Upper lobe of left lung (tissue), 6 donors: ENCODE measurements at places on chromosomes 1 and 21. TPM values are rescaled to one million over a fixed set of nuclear protein-coding genes. Genes with fewer than 3 reads are reported as not detected.

GRCh38 chr1:114641377-114641776 lies 28.5 kb downstream of the DENND2C start:
- no peak overlapping the region for H3K27ac ChIP-seq
- no peak for DNase-seq
- H3K36me3 ChIP-seq = no peaks in the 10 kb centered on the region
- no peaks in the 10 kb centered on the region for H3K4me1 ChIP-seq
- H3K27me3 ChIP-seq = no peaks in the 10 kb centered on the region

- H3K4me1 ChIP-seq = peaks cover 59% of the 10 kb centered on the region
- DNase-seq = no peak
Measured at GRCh38 chr1:9375912-9376311, 83.2 kb downstream of the SPSB1 start.

- H3K4me3 ChIP-seq = no peak overlapping the region
- no peaks in the 10 kb centered on the region for H3K36me3 ChIP-seq
- H3K27me3 ChIP-seq = no peaks in the 10 kb centered on the region
- H3K4me1 ChIP-seq = peaks cover 7% of the 10 kb centered on the region
- no peak for DNase-seq
Measured at GRCh38 chr1:167345386-167345733, 124.7 kb downstream of the POU2F1 start.

DNA sequence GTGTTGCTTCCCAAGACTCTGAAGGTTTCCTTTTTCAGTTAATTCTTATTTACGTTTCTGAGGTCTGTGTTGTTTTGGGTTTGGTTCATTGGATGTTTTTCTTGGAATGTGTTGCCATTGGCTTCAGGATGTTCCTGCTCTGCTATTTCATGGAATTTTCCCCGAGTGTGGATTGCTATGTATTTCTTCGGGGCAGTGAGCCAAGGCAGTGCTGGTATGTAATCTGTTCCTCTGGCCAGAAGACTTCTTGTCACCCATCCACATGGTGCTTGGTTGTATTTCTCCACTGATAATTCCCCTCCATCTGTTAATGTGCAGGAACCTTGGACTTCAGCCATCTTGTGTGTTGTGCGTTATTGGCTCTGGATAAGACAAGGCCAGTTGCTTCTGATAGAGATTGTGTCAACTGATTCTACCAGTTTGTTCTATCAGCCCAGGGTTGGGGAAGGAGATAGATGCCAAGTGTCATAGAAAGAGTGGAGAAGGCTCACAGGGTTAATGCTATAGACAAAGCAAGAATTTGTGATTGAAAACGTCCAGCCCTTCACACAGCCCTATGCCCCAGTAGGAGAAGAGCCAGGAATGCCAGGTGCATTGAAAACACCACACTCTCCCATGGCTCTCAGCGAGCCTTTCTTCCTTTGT lies 505.2 kb downstream of the PLPP3 start:
- no peaks in the 10 kb centered on the region for H3K36me3 ChIP-seq
- H3K27ac ChIP-seq = no peak overlapping the region
- no peaks in the 10 kb centered on the region for H3K27me3 ChIP-seq
- H3K4me1 ChIP-seq = no peaks in the 10 kb centered on the region
- DNase-seq = peak; percentile 33

DNA sequence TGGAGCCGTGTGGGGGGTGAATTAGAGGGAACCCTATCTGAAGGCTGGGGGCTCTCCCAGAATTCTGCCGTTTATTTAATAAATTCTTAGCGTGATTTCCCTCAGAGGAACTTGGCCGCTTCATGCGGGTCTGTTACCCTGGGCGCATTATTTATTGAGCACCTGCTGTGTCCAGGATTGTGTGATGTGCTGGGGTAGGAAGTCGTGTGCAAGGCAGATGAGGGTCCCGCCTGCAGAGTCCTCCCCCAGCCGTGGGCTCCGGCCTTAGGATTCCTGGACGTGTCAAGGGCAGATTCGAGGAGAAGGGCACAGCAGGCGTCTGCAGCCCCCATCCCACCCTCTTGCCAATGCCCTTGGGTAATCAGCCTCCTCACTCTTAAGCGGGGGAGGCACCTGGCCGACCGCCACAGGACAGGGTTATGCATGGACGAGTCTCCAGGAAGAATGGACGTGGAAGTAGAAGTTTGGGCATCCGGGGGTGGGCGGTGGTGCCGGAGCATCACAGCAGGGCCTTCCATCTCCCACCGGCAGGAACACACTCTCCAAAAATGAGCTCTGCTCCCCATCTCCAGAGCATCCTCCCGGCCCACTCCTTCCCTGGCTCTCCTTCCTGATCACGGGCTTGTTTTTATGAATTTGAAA lies 233.3 kb upstream of the C1orf174 start:
- DNase-seq = no peak

- no peaks in the 10 kb centered on the region for H3K4me1 ChIP-seq
- no peaks in the 10 kb centered on the region for H3K27me3 ChIP-seq
- no peaks in the 10 kb centered on the region for H3K36me3 ChIP-seq
- no peak for DNase-seq
Measured at GRCh38 chr1:236509203-236509602, 14.6 kb upstream of the LGALS8 start.

- peak overlapping the region; percentile 98 for H3K27ac ChIP-seq
- peak overlapping the region; percentile 87 for H3K4me3 ChIP-seq
- H3K36me3 ChIP-seq = no peaks in the 10 kb centered on the region
- peaks cover 25% of the 10 kb centered on the region for H3K4me1 ChIP-seq
Measured at GRCh38 chr21:43866659-43867331, 1.8 kb downstream of the AGPAT3 start.

GRCh38 chr1:59393211-59394180 lies 96.6 kb downstream of the FGGY start:
- H3K27ac ChIP-seq = peak overlapping the region; percentile 62
- no peak overlapping the region for H3K4me3 ChIP-seq
- H3K27me3 ChIP-seq = no peaks in the 10 kb centered on the region
- H3K4me1 ChIP-seq = no peaks in the 10 kb centered on the region

DNA sequence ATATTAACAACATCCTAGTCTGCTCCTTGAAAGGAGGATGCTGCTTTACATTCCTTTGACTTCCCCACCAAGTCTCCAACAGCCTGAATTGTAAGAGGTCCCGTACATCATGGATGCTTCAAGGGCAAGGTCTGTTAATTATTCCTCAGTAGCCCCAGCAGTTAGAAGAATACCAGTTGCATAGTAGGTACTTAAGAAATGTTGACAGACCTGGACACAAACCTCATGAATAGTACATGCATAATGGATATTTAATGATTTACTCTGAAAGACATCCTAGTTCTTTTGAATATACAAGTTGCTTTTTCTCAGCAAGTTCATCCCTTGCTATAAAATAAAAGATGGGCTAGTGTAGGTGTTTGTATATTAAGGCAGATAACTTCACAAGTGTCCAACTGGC lies 112.1 kb upstream of the DPYD start:
- no peaks in the 10 kb centered on the region for H3K27me3 ChIP-seq
- DNase-seq = no peak
- no peaks in the 10 kb centered on the region for H3K4me1 ChIP-seq
- H3K27ac ChIP-seq = no peak overlapping the region

- H3K4me3 ChIP-seq = no peak overlapping the region
- no peak for DNase-seq
- H3K36me3 ChIP-seq = no peaks in the 10 kb centered on the region
- peaks cover 11% of the 10 kb centered on the region for H3K4me1 ChIP-seq
- H3K27ac ChIP-seq = peak overlapping the region; percentile 82
- H3K27me3 ChIP-seq = no peaks in the 10 kb centered on the region
Measured at GRCh38 chr1:229027158-229027557, 243.8 kb upstream of the RAB4A start.

DNA sequence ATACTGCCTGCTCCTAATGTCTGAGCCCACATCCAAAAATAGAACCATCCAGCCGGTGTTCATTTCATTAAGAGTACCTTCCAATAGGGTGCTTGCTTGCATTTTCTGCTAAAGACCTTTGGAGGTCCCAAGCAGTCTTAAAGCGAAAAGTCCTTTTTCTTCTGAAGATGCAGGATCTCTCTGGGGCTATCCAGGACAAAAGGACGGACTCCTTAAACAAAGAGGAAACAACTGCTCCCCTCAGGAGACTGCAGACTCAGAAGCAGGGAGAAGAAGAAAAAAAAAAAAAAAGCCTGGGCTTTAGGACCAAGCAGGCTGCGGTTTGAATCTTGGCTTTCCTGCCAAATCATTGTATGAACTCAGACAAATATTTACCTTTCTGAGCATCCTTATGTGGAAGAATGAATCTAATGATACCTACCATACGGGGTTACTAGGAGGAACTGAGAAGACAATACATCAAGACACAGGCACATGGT lies 204.0 kb downstream of the PLPP3 start:
- H3K4me1 ChIP-seq = no peaks in the 10 kb centered on the region
- DNase-seq = no peak
- H3K4me3 ChIP-seq = no peak overlapping the region
- no peaks in the 10 kb centered on the region for H3K36me3 ChIP-seq

DNA sequence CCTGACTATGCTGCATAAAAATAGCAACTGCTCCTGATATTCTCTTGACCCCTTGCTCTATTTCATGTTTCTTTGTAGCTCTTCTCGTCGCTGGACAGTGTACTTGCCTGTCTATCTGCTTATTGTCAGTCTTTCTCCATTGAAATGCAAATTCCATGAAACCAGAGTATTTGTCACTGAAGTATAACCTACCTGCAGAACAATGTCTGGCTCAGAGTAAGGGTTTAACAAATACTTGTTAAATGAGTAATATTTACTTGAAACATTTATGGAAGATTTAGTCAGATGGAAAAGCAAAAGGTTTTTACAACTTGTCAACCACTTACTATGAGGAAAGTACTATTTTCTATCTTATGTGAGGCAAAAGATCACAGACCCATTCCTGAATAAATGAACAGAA lies 19.9 kb upstream of the ERICH3 start:
- H3K36me3 ChIP-seq = no peaks in the 10 kb centered on the region
- no peak overlapping the region for H3K27ac ChIP-seq
- no peaks in the 10 kb centered on the region for H3K27me3 ChIP-seq
- H3K4me1 ChIP-seq = no peaks in the 10 kb centered on the region
- H3K4me3 ChIP-seq = no peak overlapping the region

DNA sequence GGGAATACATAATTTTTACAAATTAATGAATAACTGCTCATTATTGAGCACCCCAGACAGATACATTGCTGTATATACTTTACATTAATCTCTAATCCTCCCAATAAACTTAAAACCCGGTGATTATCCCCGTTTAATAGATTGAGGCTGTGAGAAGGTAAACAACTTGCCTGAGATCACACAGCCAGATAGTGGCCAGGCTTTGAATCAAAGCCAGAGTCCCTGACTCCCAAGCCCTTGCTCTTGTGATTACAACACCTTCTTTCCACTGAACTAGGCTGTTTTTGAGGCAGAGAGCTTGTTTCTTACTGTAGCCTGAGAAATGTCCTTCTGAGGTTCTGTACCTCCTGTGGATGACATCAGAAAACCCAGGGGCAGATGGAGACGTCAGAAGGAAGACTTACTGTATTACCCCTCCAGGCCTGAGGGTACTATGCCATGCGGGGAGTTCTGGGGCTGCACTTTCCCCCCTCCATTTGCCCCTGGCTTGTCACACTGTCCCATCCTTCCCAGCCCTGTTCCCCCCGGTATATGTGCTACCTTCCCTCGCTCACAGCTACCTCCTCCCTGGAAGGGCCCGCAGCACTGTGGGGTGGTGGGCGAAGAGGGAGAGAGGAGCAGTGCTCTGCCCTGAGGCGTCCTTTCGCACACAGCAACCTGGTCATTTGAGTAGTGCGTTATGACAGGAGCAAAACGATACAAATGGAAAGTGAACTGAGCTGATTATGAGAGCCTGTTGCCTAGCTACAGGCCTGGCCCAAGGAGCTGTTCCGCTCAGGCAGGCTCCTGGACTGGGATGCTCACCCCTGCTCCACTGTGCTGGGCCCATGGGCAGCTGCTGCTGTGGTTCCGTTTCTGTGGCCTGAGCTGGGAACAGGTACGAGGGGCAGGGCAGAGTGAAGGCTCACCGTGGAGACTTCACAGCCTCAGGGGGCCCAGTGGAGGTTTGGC lies 4.6 kb downstream of the KCNC4 start:
- no peak overlapping the region for H3K4me3 ChIP-seq
- H3K4me1 ChIP-seq = peaks cover 46% of the 10 kb centered on the region
- H3K27ac ChIP-seq = no peak overlapping the region
- no peak for DNase-seq

- H3K4me1 ChIP-seq = no peaks in the 10 kb centered on the region
- H3K4me3 ChIP-seq = no peak overlapping the region
- H3K27ac ChIP-seq = no peak overlapping the region
- no peaks in the 10 kb centered on the region for H3K36me3 ChIP-seq
- no peak for DNase-seq
Measured at GRCh38 chr1:23202263-23202749, 15.0 kb downstream of the HTR1D start.

DNA sequence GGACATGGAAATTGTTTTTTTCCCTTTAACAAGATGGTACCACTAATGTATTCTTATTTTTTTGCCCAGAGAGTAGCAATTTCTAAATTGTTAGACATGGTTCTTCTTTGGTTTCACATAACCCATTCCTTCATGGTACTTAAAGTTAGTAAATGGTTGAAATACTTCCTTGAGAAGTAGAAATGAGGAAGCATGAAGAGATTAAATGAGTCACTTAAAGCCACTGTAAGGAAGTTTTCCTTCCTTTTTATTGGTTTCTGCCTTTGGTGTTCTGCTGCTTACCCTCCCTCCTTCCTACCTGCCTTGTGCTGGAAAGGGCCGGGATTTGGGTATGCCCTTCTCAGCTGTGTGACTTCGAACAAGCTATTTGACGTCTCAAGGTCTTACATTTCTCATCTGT lies 101.0 kb downstream of the KIF26B start:
- no peak overlapping the region for H3K27ac ChIP-seq
- H3K4me3 ChIP-seq = no peak overlapping the region
- DNase-seq = no peak

DNA sequence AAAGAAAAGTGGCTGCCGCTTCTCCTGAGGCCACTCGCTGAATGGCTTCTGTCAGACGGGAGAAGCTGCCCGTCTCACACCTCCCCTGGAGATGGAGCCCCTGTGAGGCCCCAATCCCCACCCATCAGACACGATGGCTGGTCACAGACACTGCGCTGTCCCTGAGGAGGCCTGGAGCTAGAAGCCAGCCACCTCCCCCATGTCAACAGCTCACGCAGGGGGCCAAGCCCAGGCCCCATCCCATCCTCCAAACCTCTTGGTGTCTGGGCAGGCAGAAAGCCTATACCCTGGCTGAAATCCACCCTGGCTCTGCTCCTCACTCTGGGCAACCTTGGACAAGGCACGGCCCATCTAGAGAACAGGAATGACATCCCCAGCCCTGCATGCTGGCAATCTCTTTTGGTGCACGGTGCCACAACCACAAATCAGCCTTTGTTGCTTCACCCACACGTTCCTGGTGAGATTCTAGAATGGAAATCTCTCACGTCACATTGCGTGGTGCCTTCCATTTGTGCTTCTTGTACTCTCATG lies 273.9 kb upstream of the VAMP3 start:
- no peak overlapping the region for H3K27ac ChIP-seq
- H3K4me1 ChIP-seq = peaks cover 2% of the 10 kb centered on the region

Gene DIPK1A
- 5.6 TPM for total RNA-seq

Gene AMY1A
- total RNA-seq = 3.3 TPM

Gene SLC2A5
- total RNA-seq = 0.39 TPM
